ENCODE measurements at places on chromosomes 5 and 9.

- no peak for DNase-seq
Measured at GRCh38 chr9:70049672-70050271, 6.1 kb downstream of the MAMDC2 start.

DNA sequence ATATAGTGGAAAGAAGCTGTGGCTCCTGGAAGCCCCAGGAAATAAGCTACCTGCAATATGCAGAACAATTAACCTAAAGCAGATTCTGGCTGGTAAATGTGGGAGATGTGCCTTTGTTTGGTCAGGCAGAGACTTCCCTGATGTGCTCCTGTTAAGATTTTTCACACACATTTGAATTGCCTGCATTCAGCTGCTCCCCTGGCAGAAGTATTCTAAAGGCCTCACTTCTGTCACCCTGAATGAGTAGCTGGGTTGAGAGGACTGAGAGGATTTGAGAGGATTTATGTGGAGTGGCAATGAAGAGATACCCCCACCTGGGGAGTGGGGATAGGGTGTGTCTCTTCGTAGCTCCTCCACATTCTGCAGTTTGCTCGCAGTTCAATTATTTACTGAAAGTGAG lies 130.5 kb downstream of the ST8SIA4 start:
- DNase-seq = no peak

DNA sequence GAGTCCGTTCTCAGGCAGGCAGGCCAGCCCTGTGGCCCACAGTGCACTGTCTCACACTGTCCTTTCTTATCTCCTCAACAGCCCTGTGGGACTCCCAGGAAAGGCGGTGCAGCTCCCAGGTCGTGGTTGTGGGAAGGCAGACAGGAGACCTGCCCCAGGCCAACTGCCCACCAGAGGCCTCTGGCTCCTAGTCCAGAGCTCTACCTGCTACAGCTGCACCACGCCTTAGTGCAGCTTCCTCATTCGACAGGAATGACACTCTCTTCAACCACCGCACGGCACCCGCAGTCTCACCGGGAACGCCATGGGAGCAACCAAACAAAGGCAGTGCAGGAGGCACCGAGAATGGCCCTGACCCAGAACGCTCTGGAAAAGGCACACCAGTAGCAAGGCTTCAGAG lies 25.3 kb downstream of the CAMSAP1 start:
- DNase-seq = no peak

DNA sequence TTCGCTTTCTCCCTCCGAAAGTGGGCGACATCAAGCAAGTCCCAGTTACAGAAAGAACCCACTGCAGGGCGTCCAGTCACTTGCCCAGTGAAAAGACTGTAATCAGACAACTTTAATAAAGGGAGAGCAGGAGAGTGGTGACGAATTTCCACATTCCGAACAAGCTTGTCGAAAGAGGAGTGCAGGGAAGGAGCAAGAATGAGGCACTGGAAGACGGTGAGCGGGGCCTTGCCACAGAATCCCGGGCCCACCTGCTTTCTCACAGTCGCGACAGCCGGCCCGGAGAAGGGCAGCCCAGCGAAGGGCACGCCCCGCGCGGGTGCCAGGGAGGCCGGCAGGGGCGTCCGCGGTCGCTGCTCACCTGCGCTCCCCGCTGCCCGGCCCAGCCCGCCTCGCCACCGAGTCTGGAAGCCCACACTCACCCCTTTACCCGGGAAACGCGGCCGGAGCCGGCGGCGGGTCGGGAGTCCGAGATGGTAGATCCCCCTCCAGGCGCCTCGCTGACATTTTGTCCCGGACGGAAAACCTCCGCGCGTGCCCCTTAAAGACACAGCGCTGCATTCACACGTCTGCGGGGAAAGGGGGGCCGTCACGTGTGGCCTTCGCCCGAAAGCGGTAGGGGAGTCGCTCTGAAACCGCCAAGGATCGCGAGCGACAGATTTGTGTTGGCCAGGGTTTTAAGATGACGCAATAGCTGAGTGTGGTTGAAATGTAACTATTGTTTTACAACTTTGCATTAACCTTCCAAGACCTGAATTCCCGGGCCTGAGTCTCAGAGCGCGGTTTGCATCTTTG lies at the start of gene ZBED3:
ZBED3 (minus strand) TSS at position 597 of the 795 bp plus-strand sequence. CDS start 9,407 bp downstream, outside the sequence.
- DNase-seq = peak; percentile 36

- DNase-seq = no peak
Measured at GRCh38 chr9:86577420-86578333, 223.5 kb upstream of the TUT7 start.

DNA sequence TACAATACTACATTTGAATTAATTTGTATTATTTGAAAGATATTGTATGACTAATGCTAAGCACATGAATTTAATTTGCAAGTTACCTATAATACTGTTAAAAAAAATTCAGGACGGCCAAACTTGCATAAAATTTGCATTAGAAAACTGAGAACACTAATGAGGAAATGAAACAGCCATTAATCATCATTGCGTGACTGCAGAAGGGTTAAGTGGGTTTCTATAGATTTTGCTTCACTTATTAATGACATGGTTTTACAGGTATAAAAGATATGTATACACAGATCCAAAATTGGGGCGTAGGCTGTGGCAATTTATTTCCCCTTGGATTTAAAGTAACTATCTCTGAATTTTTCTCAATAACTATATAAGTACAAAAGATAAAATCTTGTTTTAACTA lies 882.6 kb downstream of the PTPRD start:
- no peak for DNase-seq

DNA sequence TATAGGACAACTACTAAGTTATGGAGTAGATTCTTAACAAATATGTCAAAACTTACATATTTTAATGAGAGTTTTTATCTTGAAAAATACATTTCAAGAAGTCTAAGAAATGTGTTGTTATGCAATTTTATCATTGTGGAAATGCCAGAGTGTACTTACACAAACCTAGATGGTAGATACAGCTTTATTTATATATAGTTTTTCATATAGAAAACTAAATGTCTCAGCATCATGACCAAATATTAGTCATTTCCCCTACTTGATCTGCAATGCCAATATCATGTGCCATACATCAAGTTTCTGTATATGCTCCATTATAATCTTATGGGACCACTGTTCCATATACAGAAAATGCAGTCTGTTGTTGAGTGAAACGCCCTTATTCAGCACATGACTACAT lies 28.7 kb downstream of the CAST start:
- DNase-seq = no peak

GRCh38 chr5:26026044-26026443 lies 1012.3 kb downstream of the CDH9 start:
- DNase-seq = no peak

DNA sequence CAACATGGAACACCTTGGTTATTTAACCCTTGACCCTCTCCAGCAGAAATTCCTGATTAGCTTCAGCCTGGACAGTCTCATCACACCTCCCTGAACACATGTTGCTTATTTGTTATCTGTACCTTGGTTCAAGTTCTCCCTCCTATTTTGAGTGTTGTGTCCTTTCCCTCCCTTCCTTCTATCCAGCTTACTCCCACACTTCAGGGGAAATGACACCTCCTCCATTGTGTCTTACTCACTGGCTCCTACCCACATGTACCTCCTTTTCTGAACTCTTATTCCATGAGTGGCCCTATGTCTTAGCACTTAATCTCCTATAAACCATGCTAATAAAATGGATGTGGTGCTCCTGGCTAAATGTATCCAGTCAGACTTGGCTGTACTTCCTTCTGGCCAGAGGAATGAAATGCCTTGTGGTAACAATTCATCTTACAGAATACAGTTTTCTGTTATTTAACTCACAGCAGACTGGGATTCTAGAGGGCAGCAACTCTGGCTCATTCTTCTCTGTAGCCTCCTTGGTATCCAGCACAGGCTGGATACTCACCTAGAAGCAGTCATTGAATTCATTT lies 11.2 kb downstream of the LIX1 start:
- no peak for DNase-seq

- no peak for DNase-seq
Measured at GRCh38 chr5:89817841-89818240, 591.7 kb downstream of the CETN3 start.

DNA sequence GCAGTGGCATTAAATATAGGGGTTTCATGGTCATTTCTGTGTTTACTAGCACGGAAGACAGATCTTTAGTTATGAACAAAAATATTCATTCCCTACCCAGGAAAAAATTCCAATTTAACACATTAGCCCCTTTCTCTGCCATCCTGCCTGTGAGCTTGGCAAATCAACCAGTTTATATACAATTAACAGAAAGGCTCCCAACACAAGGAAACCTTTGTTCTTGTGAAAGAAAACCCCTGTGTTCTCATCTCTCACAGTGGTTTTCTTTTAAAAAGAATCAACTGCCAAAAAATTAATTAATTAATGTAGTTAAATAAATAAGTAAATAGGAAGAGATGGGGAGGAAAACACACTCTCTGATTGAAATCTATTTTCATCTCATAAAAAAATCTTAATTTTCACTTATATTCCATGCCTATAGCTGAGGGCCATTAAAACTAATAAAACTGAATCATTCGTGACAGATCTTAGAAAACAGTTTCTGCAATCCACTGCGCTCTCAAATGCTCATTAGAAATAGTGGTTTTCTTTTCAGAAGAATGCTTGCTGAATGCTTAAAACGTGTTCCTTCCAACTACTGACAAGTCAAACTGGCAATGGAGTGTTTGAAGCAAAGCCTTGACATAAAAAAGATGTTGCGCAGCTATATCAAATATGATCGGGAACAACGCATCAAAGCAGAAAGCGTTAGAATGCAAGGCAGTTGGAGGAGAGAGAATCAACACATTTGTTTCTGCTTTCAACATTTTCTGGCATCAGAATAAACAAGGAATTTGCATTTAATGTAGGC lies 387.7 kb downstream of the TLR4 start:
- no peak for DNase-seq

DNA sequence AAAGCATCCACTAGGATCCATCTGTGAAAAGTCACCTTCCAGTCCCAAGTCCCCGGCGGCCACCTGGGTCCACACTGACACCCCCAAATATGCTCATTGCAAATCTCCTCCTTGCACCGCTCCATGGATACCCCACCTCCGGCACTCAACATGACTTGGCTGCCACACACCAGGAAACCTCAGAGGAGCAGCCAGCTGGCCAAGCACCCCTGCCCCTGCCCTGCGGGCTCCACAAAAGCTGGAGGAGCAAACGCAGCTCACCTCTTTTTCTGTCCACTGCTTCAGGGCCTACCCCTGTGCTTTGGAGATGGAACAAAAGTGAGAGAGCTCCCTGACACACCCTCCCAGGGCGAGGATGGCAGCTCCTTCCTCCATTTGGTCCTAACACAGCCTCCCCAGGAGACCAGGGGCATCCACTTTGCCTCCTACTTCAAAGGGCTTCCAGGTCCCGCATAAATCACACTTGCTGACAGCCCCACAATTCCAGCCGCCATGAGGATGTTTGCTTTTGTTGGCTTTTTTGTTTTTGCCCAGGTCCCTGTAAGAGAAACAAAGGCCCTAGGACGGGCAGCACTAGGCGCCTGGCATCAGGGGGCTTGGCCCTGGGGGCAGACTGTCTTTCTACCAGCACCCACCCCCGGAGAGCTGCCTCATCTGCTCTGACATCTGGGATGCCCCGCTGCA lies 14.8 kb downstream of the ROR2 start:
- no peak for DNase-seq

- no peak for DNase-seq
Measured at GRCh38 chr5:66769839-66770617, 173.8 kb downstream of the MAST4 start.

- no peak for DNase-seq
Measured at GRCh38 chr5:41445937-41446563, 64.4 kb downstream of the PLCXD3 start.

GRCh38 chr5:5666369-5666768 lies 243.9 kb downstream of the ICE1 start:
- DNase-seq = no peak

DNA sequence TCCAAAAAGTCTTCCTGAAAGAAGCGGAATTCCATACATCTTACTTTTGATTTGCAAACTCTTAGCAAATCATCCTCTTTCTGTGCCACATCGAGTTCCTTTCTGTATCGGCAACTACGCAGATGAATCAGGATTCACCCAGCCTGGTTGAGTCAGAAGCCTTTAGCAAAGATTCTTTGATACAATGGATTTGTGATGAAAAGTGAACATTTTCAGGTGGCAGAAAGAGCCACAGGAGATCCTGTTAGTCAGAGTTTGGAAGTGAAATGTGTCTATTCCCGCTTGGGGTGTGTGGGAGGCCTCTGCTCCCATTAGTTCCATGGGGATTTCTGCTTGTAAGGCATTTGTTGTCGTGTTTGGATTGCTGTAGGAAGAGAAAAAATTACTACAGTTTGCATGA lies 351.8 kb upstream of the WWC1 start:
- no peak for DNase-seq

DNA sequence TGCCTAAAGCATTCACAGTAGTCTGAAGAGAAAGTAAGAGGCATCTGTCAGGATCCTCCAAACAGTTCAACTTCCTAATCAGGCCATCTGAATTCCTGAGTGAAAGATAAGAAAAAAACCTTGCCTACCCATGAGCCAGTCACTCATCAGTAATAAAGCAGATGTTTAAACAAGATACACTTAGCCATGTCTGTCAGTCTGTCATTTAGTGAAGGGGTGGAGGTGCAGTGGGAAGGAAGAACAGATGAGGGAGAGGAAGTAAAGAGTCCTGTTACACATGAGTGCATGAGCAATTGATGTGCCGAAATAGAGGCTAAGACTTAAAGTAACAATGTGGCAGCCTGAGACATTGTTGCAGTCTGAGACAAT lies 29.9 kb upstream of the DMRTA1 start:
- no peak for DNase-seq

DNA sequence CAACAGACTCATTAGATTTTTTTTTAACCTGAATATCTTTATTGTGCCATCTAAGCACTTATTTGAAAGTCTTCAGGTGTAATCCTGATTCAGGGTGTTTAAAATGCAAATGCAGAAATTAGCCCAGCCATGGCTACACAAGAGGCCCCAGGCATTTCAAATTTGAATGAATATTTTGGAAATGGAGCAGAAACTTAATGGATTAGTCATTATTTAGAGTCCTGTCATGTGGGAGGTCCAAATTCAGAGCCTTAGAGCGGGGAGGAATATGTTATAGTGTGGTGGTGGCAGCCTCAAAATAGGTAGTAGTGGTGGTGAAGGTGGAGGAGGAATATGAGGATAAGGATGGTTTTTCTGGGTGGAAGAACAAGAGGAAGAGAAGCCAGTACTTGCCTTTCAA lies 567.0 kb downstream of the RAB3C start:
- no peak for DNase-seq

GRCh38 chr9:70532716-70533115 lies 118.3 kb upstream of the KLF9 start:
- DNase-seq = no peak

- no peak for DNase-seq
Measured at GRCh38 chr9:4510546-4511322, 20.5 kb downstream of the SLC1A1 start.

DNA sequence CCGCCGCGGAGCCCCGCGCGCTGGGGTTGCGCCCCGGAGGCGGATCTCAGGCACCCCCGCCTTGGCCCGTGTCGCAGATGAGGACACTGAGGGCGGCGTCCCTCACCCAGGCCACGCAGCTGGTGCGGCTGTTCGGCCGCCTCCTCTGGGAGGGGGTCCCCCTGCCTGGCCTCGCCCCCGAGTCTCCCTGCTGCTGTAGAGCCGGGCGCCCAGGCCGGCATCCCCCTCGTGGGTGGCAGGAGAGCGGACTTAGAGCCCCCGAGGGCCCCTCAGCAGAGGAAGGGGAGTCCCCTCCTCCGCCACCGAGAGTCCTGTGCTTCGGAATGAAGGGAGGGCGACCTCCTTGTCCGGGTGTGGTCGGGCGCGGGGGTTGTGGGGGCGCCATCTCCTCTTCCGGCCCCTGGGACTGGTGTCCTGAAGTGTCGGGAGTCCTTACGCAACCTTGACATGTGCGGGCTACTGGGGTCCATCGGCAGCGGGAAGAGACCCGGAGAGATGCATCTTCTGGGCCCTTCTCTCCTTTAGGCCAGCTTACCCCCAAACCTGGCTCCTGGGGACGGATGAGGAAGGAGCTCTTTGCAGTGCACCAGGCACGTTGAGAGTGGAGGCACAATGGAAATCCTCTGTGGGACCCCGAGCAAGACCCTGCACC lies 11.7 kb upstream of the EXOSC2 start:
- peak; percentile 51 for DNase-seq

Measured in activated CD4-positive, CD25-positive, alpha-beta regulatory T cell treated with anti-CD3 and anti-CD28 coated beads, Interleukin-2, amount 50 U/mL, for 72 hours (primary cell).